ENCODE measurements at places on chromosomes 4 and X.

DNA sequence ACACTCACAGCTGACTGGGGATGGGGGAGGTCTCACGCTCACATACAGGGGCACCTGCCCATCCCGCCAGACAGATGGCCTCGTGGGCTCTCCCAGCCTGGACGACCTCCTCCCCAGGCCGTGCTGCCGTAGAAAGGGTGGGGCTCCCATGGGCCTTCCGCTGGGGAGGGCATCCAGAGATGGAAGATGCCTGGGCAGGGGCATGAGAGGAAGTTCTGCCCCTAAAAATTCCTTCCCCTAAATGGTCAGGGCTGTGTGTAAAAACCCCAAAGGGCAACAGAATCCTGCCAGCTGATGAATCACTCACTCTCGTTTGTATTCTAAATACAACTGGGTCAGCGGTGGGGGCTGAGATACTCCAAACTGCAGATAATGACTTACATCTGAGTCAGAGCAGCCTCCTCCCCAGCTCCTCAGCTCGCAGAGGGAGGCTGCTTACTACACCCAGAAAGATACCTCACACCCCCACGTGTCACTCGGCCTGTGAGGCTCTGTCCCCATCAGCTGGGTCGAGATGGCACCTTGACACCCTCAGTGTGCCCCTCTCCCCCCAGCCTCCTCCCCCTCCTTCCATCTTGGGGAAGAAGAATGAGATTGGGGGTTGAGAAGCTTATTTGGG lies 10.1 kb downstream of the WDR1 start:
- DNase-seq, result peak; percentile 35

- DNase-seq, result no peak
Observed at GRCh38 chrX:6223516-6223915, 5.2 kb downstream of the NLGN4X start.

- no peak for DNase-seq
Observed at GRCh38 chr4:36332023-36332781, 50.8 kb downstream of the DTHD1 start.

GRCh38 chr4:25075129-25075528 lies 44.4 kb upstream of the LGI2 start:
- DNase-seq, result no peak

DNA sequence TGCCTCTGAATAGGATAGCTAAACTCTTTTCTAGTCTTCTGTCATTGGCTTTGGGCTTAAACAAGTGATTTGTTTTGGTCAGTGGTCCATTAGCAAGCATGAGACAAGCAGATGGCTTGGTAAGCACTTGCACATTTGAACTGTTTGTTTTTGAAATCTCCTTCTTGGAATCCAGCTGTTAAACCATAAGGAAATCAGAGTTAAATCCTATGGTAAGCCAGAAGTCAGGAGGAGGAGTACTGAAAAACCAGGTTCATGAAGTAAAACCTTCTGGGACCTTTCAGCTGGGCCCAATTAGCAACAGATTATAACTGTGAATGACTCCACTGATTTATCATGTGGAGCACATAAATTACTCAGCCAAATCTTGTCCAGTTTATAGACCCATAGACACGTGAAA lies 1042.5 kb upstream of the PABPC4L start:
- DNase-seq, result no peak

DNA sequence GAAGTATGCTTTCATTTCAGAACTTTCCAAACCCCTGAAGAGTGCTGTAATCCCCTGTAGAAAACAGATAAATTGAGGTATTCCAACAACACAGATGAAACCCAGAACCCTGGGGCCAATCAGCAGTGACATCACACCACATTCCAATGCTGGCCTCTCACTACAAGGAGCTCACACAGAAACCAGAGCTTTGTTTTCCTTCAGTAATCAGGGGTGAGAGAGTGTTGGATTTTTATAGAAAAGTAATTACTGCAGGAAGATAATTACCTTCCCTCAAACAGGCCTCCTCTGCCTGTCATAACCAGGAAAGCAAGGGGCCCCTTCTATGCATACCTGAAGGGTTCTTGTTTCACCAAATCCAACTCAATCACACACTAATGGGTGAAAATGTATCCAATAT lies 246.2 kb downstream of the SCFD2 start:
- peak; percentile 70 for DNase-seq

- no peak for DNase-seq
Observed at GRCh38 chr4:180333162-180333561, 1910.0 kb upstream of the TENM3 start.

GRCh38 chrX:151776181-151776731 lies 41.7 kb downstream of the CNGA2 start:
- DNase-seq, result no peak

GRCh38 chr4:182683661-182684060 lies 233.5 kb downstream of the DCTD start:
- DNase-seq, result no peak

DNA sequence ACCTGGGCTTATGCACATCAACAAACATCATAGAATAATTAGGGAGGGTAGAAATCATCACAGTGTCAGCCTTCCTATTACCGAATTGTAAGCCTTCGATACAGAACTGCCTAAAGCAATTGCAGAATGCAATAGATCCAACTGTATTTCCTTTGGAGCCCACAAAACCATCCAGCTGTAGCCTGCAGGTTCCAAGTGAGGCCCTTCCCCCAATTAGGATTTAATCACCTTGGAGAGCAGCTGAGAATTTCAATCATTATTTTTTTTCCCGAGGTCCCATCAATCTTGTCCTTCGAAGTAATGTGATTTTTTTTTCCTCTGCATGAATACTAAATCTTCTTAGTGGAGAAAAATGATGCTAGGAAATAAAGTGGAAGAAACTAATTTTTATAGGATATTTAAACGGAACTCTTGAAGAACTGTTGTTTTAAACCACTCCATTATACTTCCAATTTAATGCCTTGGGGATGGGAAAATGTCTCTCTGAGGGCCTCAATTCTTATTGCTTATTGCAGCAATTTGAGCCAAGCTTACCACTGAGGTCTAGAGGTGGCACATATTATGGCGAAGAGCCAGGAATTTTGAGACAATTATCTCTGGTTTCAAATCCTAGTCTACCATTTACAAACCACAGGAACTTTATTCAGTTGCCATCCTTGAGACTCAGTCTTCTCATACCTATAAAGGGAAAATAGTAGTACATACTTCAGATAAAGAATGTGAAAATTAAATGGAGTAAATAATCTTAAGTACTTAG lies 953.4 kb upstream of the IGFBP7 start:
- no peak for DNase-seq

DNA sequence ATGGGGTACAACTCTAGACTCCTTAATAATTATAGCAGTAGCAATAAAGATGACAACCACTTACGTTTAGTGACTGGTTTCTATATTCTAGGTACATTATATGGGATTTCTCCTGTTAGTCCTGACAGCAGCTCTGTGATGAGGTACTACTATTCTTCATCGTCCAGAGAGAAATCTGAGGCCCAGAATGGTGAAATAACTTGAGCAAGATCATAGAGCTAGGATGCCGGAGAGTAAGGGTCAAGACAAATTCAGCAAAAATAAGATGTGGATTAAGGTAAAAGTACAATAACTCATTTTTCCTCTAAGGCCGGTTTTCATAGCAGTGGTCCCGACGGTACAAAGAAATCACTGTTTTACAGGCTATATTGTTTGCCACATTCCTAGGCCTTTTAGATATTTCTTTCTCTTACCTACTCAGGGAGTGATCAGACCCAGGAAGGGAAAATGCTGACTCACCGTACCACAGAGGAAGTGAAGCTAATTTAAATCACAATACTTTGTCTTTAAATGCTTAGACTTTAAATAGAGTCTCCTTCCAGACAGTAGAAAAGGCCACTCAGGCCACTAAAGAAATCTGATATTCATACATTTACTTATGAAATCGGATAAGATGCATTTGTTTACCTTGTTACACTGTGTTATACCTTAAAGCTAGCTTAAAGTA lies 2023.0 kb upstream of the AGA start:
- no peak for DNase-seq

GRCh38 chrX:13605611-13606010 lies 36.2 kb downstream of the EGFL6 start:
- DNase-seq, result no peak

- DNase-seq, result no peak
Observed at GRCh38 chr4:47519239-47519883, 34.3 kb downstream of the ATP10D start.

DNA sequence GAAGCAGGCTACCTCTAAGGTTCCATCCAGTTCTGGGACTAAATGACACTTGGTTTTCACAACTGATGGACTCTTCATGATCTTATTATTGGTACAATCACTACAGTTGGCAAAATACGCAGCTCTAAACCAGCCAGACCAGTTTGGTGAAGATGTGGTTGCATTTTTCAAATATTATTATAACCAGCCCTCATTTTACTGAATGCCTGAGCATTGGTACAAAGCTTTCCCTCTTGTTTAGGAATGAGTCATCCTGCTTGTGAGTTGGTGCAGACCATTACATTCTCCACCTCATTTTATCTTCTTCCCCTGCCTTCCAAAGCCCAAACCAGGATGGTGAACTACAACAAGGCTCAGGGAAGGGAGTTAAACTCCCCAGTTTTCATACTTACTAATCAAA lies 223.1 kb downstream of the KDR start:
- DNase-seq, result peak; percentile 3

DNA sequence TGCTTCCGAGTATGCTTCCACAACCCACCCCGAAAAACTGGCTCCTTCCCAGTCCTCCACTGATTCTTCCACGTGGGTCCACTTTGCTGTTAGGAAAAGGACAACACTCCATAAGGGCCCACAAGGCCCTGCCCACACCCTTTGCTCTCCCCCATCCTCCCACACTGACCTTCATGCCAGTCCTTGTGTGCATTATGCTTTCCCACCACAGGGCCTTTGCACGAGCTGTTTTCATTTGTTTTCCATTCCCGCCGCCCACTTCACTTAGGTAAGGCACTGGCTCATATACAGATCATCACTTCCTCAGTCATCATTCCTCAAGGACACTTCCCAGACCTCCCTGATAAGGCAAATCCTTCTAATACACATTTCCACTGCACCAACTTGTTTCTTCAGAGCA lies 16.8 kb upstream of the SEL1L3 start:
- DNase-seq, result no peak

DNA sequence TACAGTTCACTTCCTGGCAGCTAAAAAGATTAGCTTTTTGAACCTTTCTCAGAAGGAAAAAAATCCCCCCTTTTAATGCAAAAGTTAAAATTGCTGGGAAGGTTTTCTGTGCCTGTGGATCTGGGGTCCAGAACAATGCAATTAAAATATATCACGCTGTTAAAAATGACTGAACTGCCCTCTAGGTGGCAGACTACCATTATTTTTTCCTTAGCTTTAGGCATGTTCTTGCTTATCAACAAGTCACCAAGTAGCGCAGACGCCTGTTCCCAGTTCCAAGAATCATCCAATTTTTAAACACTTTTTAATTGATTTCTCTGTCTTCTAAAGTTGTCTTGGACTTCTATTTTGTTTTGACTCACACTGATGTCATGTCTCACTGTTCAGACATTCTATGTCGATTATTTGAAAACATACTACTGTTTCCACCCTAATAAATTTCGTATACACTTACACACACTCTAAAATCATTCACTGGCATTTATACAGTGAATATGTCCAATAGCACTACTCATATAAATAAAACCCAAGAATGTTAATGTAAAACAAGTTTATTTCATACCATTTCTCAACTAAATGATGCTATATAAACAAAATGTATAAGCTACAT lies 661.6 kb downstream of the RAPGEF2 start:
- peak; percentile 73 for DNase-seq

DNA sequence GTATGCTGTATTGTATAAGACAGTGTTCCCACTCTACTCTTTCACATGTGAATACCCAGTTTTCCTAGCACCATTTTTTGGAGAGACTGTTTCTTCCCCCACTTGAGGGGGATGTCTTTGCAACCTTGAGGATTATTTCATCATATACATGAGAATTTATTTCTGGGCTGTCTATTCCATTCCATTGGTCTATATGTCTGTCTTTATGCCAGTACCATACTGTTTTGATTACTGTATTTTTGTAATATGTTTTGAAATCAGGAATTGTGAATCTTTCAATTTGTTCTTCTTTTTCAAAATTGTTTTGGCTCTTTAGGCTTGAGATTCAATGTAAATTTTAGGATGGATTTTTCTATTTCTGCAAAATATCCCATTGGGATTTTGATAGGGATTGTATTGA lies 15.8 kb upstream of the LHFPL1 start:
- DNase-seq, result no peak

DNA sequence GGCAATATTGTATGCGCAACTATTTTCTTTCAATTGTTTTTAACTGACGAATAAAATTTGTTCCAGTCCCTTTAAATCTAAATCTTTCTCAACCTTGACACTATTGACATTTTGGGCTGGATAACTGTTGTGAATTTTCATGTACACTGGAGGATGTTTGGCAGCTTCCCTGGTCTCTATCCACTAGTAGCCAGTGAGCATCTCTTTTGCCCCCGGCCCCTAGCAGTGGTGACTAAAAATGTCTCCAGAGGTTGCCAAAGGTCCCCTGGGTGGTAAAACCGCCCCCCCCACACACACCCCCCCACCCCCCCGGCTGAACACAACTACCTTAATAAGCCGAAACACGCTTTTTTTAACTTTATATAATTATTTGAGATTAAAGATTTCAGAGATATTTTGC lies 514 bp downstream of the FANCB start:
- DNase-seq, result no peak

GRCh38 chrX:6021316-6022091 lies 207.2 kb downstream of the NLGN4X start:
- DNase-seq, result peak; percentile 46

- DNase-seq, result peak; percentile 95
Observed at GRCh38 chr4:133156096-133156495, 7.0 kb downstream of the PCDH10 start.

DNA sequence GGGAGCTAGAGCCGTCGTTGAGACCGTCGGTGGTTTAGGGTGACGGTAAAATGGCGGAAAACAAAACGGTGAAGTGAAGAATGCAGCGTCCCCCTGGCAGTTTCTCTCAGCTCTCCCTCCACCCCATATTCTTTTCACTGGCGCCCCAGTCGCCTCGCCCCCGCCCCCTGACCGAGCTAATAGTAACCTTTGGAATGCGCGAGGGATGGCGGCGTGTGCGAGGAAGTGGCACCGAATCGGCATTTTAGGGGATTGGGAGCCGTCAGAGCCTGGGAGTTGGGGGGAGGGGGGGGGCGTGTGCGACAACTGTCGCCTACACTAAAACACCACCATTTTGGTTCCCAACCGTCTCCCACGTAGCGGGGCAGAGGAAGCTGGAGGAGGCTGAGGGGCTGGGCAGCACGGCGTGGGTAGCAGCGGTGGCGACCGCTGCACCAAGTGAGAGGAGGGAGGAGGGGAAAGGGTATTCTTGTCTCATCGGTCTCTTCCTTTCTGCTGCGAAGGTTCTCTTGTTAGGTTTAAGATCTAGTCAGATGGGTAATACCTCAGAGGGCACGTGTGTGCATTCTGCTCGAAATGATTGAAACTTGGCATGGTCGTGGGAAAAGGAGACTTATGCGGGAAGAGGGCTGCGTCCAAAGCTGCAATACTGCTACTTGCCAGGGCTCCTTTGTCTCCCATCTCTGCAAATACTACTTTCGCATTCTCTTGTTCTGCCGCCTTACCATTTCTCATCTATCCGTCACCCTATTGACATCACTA lies 840 bp downstream of the ZNF711 start:
- peak; percentile 13 for DNase-seq

Data from SK-MEL-5 (cell line).